Bronchial epithelial cell (primary cell): ENCODE measurements at places on chromosomes 16 and 17.
A peak's percentile ranks its signal among the peaks of the same experiment; 100 is the strongest.

- no peak for DNase-seq
Measured at GRCh38 chr17:57657211-57657610, 87.9 kb downstream of the CCDC182 start.

DNA sequence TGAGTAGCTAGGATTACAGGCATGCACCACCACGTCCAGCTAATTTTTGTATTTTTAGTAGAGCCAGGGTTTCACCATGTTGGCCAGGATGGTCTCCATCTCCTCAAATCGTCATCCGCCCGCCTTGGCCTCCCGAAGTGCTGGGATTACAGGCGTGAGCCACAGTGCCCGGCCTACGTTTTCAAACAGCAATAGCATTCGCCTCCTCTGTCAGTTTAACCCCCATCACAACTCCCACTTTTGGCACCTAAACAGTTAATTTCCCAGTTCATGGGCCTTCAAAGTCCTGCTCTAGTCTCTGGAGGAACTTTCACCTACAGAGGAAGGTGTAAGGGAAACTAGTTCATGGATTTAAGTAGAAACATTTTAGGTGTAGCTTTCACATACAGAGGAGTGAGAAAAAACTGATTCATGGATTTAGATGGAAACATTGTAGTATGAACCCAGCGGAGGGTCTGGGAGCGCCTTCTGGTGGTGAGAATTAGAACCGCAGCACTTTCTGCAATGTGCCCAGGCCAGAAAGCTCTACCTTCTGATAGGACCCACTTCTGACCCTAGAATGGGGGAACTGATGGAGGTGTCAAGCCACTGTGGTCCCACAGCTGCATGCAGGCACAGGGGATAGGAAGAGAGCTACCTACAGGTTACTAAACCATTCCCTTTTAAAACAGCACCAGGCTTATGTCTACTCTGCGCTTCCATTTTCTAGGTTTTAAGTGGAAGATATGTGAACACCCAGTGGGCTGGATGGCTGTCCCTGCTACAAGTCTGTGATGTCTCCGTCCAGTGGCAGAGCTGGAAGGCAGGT, 12.0 kb upstream of the MEOX1 start:
- DNase-seq: peak; percentile 52

GRCh38 chr16:23387666-23388065, 65.3 kb downstream of the COG7 start:
- DNase-seq: no peak

- DNase-seq: no peak
Measured at GRCh38 chr16:5584109-5584508, 486.5 kb upstream of the EEF2KMT start.

GRCh38 chr16:54121539-54122295, 164.9 kb downstream of the IRX3 start:
- no peak for DNase-seq

DNA sequence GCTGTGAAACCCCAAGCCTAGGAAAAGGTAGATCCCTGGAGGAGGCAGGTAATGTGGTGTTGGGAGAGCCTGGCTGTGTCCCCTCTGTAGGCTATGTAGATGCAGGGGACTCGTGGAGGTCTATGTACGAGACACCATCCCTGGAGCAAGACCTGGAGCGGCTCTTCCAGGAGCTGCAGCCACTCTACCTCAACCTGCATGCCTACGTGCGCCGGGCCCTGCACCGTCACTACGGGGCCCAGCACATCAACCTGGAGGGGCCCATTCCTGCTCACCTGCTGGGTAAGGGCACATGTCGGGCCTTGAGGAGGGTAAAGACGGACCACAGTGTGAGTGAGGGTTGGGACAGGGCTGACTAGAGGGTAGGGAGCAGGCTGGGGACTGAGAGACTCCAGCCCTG, 12.0 kb downstream of the ACE start:
- DNase-seq: no peak

GRCh38 chr16:69057400-69058378, 47.8 kb upstream of the HAS3 start:
- peak; percentile 94 for DNase-seq

- DNase-seq: peak; percentile 32
Measured at GRCh38 chr16:456891-457483, 31.5 kb downstream of the RAB11FIP3 start.

- DNase-seq: no peak
Measured at GRCh38 chr17:72592967-72593325, 472.1 kb downstream of the SOX9 start.

DNA sequence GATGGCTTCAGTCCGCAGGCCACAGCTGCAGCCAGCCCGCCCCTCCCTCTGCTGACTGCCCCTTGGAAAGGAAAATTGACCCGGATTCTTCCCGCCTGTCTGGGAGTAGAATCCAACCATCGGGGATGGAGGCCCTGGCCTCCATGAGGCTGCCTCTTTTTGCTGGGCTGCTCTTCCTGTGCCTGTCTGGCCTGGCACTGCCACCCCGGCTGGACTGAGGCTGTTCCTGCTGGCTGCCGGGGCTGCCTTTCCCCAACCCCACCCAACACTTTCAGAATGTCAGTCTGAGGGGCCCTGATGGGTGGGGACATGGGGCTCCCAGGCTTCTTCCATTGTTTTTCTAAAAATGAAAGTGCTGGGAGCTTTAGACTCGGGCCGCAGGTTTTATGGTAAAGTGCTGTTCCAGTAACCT, 7.3 kb downstream of the BAHCC1 start:
- no peak for DNase-seq

DNA sequence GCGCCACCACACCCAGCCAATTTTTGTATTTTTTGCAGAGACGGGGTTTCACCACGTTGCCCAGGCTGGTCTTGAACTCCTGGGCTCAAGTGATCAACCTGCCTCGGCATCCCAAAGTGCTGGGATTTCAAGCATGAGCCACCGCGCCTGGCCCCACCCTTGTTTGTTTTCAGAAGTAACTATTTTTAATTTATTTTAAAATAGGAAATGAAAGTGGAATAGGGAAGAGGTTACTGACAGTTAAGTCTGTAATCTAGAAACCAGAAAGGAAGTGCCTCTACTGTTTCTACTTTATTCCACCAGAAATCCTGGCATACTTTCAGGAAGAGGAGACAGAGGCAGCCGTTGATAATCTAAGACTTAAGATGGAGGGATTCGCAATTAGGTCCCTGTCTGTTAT, 225.6 kb downstream of the TANC2 start:
- no peak for DNase-seq

GRCh38 chr16:47528431-47528830, 67.3 kb downstream of the PHKB start:
- DNase-seq: no peak

- DNase-seq: no peak
Measured at GRCh38 chr16:11797957-11798299, 870 bp upstream of the ZC3H7A start.

GRCh38 chr16:50539053-50539695, 9.0 kb upstream of the NKD1 start:
- no peak for DNase-seq

GRCh38 chr16:56534847-56535383, 15.1 kb upstream of the BBS2 start:
- DNase-seq: no peak

DNA sequence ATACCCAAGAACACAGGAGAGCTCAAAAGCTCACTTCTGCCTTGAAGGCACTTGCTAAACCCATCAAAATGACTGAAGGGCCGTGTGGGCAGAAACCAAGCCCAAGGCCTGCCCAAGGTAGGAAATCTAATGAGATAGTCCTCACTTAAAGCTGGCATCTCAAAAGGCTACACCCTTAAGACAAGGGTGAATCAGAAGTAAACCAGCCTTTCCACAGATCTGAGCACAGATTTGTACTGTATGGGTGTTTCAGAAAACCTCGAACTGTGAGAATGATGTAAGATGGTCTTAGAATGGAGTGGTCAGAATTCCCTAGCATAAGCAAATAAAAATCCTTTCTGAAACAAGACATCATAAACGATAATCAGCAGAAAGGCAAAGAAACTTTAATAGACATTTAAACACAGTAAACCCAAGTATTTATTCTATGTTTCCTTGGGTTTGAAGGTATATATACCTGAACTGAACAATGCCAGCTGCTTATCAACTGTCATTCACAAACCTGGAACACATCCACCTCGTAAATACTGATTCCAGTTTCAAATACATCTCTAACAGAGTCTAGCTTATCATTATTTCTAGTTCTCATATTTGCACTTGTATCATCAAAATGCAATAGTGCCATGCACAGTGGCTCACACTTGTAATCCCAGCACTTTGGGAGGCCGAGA, 37.8 kb downstream of the GLG1 start:
- peak; percentile 35 for DNase-seq

DNA sequence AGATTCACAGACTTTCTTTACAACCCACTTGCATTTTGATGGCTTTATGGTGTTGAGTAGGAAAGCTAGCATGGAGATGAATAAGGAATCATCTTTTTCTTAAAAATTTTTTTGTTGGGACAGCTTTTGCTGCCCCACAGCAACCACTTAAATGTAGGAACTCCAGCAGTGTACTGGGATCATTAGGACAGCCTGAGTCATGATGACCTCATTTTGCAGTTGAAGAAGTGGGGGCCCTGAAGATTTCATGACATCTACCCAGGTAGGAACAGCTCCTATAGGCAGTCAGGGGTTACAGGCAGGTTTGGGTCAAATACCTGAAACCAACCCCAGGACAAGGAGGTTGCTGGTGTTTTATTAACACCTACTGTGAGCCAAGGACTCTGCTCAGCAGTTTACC, 2.1 kb downstream of the METTL22 start:
- DNase-seq: peak; percentile 62

DNA sequence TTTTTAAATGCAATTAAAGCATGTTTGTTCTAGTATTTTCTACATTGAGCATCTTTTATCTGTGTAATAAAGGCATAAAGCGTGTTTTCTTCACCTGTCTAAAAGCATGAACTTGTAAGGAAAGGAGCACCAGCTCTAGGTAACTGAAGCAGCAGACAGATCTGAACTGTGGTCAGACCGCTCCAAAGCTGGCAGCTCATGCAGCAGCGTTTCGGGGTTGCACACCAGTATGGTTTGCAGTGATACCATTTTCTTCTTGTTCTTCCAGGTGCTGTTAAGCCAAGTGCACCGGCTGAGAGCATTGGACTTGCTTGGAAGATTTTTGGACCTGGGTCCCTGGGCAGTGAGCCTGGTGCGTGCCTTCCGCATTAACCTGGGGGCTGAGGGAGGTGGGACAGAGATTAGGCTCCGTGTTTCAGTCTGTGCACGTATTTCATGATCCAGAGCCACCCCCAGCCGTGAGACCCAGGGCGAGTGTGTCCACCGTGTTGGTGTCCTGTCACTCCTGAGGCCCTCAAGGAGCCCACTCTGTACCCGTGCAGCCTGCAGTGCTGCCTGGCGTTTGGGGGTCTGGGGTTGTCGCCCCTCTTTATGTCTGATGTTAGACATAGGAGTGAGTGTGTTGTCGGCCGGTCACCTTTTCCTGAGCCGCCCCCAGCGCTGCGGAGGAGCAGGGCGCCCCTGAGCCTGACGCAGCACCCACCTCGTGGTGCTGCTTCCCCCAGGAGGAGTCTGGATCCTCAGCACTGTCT, 136.3 kb upstream of the CHMP6 start:
- DNase-seq: no peak

DNA sequence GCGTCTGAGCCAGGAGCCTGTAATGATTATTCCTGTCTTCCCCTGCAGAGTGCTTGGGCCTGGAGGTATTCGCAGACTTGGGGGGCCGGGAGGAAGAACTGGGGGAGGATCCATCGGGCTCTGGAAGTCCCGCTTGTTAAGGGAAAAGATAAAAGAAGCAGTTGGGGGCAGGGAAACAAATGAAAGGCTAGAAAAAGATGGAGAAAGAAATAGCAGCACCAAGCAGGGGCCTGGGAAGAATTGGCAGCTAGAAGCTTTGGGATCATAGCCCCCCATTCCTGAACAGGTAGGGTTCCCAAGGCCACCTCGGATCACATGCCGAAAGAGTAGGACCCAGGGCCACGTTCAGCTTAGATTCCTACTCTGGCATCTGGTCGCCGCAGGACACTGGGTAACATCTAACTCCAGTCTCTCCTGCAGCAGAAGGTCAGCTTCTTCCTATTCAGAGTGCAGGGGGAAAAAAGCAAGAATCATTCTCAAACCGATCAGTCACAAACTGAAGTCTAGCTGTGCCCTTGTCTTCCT, 23.6 kb downstream of the ADAM11 start:
- no peak for DNase-seq

DNA sequence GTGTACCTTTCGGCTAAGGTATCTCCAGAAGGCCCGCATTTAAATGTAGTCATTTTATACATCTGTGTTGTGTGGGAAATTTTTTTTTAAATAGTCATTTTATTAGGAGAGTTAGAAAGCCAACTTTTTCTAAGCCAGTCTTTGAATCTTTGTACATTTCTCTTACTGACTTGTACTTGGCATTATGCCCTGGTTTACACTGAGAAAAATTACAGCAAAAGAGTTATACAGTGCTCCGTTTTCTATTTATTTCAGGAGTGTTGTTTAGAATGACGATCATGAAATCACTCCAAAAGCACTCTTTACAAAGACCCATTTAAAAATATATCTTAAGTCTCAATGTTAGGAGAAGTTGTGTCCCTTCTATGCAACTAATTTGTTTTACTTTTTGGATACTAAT, 91.8 kb downstream of the CYB561 start:
- DNase-seq: no peak

DNA sequence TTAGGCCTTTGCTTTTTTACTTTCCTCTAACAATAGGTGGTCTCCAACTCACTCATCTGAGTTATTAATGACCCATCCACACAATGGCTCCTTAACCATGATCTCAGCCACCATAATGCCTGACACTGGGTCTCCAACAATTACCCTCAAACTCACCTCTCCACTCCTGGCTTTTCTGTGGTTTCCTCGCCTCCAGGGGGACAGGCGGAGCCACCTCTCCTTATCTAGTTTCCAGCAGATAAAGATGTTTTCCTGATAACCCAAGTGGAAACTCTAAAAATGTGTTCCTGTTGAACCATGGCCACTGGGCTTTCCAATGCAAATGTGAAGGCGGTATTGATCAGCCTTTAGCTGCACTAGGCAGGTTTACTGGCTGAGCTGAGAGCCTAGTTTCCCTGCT, 9.4 kb upstream of the NOL11 start:
- no peak for DNase-seq

DNA sequence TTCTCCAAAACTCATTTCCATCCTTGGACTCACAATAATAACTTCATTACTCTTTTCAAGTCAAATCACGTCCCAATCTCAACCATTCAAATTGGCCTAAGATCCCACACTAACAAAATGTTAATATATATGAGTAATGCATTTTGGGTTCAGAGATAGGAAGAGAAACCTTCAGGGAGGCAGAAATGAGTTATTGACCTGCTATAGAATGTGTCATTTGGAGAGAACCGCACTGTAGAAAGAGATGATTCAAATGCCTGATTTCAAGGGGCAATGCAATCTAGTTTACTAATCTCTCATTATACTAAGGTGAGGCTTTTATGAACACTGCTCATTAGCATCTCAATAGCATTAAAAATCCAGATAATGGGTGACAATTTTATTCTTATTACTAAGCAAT, 1595.0 kb upstream of the GOT2 start:
- no peak for DNase-seq
